ENCODE measurements at places on chromosomes 4 and X. TPM values are rescaled to one million over a fixed set of nuclear protein-coding genes. Genes with fewer than 3 reads are reported as not detected.

Gene GLUD2
- total RNA-seq, result 2.6 TPM

Gene AFAP1
- total RNA-seq, result 32.5 TPM

Gene SMR3B
- total RNA-seq, result not detected

Gene DUX4
- not detected for total RNA-seq

Gene RAB33A
- 0.28 TPM for total RNA-seq

Gene IL2RG
- total RNA-seq, result 0.10 TPM
